ENCODE measurements at places on chromosomes 13 and 19. TPM values are rescaled to one million over a fixed set of nuclear protein-coding genes. Genes with fewer than 3 reads are reported as not detected.

- H3K4me1 ChIP-seq, result no peaks in the 10 kb centered on the region
- H3K27me3 ChIP-seq, result no peaks in the 10 kb centered on the region
- no peaks in the 10 kb centered on the region for H3K36me3 ChIP-seq
- no peak overlapping the region for H3K4me3 ChIP-seq
Observed at GRCh38 chr13:71632721-71633120, 234.3 kb downstream of the DACH1 start.

DNA sequence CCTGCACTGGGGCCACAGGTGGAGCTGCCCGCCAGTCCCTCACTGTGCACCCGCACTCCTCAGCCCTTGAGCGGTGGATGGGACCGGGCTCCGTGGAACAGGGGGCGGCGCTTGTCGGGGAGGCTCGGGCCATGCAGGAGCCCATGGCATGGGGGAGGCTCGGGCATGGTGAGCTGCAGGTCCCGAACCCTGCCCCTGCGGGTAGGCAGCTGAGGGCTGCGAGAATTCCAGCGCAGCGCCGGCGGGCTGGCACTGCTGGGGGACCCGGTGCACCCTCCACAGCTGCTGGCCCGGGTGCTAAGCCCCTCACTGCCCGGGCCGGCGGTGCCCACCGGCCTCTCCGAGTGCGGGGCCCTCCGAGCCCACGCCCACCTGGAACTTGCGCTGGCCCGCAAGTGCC lies 877.5 kb upstream of the PCDH9 start:
- H3K4me3 ChIP-seq, result no peak overlapping the region
- no peaks in the 10 kb centered on the region for H3K36me3 ChIP-seq
- H3K27ac ChIP-seq, result no peak overlapping the region

DNA sequence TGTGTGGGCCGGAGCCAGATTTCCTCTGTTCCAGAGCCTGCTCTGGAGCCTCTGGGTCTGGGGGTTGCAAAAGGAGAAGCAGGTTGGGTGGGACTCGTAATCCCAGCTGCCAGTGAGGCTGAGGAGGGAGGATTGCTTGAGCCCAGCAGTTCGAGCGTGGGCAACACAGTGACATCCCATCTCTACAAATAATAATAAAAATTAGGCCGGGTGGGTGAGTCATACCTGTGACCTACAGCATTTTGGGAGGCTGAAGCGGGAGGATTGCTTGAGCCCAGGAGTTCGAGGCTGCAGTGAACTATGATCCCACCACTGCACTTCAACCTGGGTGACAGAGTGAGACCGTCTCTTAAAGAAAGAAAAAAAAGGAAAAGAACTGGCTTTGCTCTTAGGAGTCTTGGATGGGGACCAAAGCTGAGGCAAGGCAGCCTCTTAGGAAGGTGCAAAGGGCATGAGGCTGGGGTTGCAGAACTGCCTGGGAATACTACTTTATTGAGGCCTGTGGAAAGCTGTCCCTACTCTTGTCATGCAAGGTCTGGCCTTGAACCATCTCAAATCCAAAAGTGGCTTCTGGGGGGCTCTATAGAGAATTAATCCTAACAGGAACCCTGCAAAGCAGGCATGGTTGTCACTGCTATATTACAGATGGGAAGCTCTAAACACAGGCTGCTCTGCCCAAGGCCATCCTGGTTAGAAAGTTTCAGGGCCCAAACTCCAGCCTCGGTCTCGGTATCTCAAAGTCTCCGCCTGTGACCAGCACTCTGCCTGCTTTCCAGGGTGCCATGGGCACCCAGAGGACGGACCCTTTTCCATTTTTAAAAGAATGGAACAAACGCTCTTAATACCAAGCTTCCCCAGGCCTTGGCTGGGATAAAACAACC lies 880 bp upstream of the C19orf12 start:
- H3K36me3 ChIP-seq, result peaks cover 3% of the 10 kb centered on the region
- peaks cover 13% of the 10 kb centered on the region for H3K4me1 ChIP-seq
- no peak for DNase-seq
- H3K27ac ChIP-seq, result peak overlapping the region; percentile 91
- peak overlapping the region; percentile 95 for H3K4me3 ChIP-seq

- DNase-seq, result no peak
- H3K27ac ChIP-seq, result no peak overlapping the region
- no peaks in the 10 kb centered on the region for H3K27me3 ChIP-seq
- no peak overlapping the region for H3K4me3 ChIP-seq
- peaks cover 11% of the 10 kb centered on the region for H3K4me1 ChIP-seq
Observed at GRCh38 chr19:48367855-48368254, 3.7 kb downstream of the SYNGR4 start.

DNA sequence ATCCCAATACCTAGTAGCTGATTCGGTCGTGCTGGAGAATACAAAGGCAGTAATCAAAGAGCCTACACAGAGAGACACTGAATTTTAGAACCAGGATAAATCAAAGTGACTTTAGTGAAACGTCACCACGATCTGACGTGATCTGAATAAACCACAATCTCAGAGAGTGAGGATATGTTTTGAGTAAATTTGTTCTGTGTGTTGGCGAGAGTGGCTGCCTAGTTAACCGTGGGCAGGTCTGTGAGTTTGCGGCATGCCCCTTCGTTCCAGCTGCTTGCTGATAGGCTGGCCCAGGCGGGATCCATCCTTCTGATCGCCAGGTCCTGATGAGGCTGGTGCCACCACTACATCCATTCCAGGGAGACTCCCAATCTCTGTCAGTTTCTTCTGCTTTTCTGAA lies 40.4 kb downstream of the LRCH1 start:
- H3K36me3 ChIP-seq, result no peaks in the 10 kb centered on the region
- no peak overlapping the region for H3K27ac ChIP-seq
- no peak overlapping the region for H3K4me3 ChIP-seq
- no peaks in the 10 kb centered on the region for H3K4me1 ChIP-seq
- no peaks in the 10 kb centered on the region for H3K27me3 ChIP-seq
- DNase-seq, result no peak

GRCh38 chr13:113135281-113135760 lies 12.7 kb downstream of the F10 start:
- no peak for DNase-seq
- no peak overlapping the region for H3K27ac ChIP-seq
- 0 out of 2 replicates have a peak, but pooled peaks cover 13% of the 10 kb centered on the region for H3K27me3 ChIP-seq
- no peaks in the 10 kb centered on the region for H3K4me1 ChIP-seq

DNA sequence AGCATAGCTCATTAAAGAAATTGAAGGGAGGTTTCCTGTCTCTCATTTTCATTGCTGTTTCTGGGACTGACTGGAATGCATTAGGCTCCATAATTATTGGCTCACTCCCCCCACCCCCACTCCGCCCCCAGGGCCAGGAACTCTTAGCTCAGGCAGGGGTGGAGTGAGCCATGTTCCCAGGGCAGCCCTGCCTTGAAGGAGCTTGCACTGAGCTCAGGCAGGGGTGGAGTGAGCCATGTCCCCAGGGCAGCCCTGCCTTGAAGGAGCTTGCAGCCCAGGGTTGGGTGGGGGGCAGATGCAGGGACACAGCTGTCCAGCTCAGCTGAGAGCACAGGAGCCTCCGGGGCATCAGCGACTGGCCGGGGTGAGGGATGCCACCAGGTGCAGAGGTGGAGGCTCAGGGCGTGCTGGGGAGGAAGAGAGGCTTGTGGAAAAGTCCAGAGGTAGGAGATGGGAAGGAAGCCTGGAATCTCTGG lies 39.1 kb upstream of the TFDP1 start:
- H3K36me3 ChIP-seq, result peaks cover 37% of the 10 kb centered on the region
- H3K27ac ChIP-seq, result no peak overlapping the region
- peaks cover 3% of the 10 kb centered on the region for H3K4me1 ChIP-seq
- no peaks in the 10 kb centered on the region for H3K27me3 ChIP-seq
- DNase-seq, result peak; percentile 17

DNA sequence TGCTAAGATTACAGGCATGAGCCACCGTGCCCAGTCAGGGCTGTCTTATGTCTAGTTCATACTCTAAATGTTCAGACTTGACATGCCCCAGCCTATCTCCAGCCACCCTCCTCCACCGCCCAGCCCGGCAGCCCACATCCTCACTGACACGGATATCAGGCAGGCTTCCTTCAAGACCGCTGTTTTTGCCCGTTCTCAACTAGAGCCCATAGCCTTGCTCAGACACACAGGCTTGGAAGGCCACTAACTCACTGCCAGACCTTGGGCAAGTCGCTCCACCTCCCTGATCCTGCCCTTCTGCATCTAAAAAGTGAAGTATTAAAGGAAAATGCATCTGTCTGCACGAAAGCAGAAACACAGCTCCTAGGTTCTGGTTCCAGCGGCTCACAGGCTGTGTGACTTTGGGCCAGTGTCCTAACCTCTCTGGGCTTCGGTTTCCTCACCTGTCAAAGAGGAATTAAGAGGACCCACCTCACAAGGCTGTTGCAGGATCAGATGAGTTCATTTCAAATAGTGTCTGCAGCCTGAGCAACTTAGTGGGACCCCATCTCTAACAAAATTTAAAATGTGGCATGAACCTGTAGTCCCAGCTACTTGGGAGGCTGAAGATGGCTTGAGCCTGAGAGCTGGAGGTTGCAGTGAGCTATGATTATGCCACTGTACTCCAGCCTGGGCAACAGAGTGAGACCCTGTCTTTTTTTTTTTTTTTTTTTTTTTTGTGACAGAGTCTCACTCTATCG lies 14.5 kb upstream of the CERS4 start:
- H3K4me3 ChIP-seq, result no peak overlapping the region
- DNase-seq, result no peak
- H3K27me3 ChIP-seq, result no peaks in the 10 kb centered on the region
- H3K27ac ChIP-seq, result no peak overlapping the region

DNA sequence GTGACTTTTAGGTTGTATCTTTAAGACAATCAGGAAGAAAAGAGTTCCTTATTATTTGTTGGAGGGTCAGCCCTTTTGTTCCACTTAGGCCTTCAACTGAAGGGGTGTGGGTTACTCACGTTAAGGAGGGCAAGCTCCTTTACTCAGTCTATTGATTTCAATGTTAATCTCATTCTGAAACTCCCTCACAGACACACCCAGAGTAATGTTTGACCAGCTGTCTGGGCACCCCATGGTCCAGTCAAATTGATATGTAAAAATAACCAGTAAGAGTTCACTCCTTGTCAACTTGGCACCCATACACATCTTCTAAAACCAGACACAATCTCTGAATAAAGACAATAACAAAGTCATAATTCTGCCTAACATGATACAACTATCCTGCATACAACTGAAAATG lies 292.9 kb downstream of the KLF5 start:
- H3K27ac ChIP-seq, result no peak overlapping the region
- no peaks in the 10 kb centered on the region for H3K27me3 ChIP-seq
- no peak for DNase-seq
- no peaks in the 10 kb centered on the region for H3K4me1 ChIP-seq

DNA sequence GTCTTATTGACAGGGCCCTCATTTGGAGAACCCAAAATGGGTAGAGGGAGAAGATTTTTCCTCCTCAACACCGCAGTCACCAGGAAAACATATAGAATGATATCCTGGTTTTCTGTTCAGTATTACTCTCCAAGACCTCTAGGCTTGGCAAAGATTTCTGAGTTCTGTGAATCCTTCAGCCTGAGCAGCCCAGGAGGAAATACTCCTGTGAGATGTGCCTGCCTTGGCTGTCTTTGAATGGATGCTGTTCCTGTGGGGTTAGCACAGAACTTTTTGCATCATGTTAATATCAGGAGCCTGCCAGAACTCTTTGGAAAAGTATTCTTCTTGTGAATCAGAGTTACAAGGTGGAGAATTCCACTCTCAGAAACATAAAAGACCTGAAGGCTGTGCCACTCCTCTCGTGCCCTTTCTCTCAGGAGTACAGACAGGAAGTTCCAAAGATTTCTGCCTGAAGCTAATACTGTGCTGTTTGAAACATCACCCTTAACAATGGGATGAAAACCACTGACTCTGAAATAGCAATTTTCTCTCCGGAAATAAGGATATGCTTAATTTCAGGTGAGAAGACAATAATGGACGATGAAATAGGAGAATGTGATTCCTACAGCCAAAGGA lies 520.1 kb upstream of the NBEA start:
- no peak overlapping the region for H3K27ac ChIP-seq
- H3K27me3 ChIP-seq, result no peaks in the 10 kb centered on the region
- no peaks in the 10 kb centered on the region for H3K4me1 ChIP-seq
- DNase-seq, result no peak
- H3K36me3 ChIP-seq, result no peaks in the 10 kb centered on the region

DNA sequence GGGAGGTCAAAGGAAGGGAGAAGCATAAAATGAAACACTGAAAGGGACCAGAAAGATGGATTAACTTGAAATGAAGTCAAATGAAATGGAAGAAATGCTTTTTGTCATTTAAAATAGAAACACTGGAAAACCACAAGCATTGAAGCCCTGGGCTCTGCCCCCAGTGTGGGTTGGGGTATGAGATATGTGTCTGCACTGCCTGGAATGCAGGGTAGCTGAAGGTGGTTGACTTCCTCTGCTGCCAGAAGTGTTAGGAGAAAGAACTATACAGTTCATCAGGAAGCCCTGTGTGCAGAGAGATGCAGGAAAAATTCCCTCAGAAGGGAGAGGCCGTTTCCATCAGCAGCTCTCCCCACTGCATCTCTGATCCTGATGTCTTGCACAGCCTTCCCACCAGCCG lies 69.2 kb downstream of the DHRS12 start:
- H3K27me3 ChIP-seq, result no peaks in the 10 kb centered on the region
- H3K36me3 ChIP-seq, result peaks cover 30% of the 10 kb centered on the region
- DNase-seq, result no peak
- H3K27ac ChIP-seq, result no peak overlapping the region
- no peak overlapping the region for H3K4me3 ChIP-seq
- H3K4me1 ChIP-seq, result peaks cover 42% of the 10 kb centered on the region

DNA sequence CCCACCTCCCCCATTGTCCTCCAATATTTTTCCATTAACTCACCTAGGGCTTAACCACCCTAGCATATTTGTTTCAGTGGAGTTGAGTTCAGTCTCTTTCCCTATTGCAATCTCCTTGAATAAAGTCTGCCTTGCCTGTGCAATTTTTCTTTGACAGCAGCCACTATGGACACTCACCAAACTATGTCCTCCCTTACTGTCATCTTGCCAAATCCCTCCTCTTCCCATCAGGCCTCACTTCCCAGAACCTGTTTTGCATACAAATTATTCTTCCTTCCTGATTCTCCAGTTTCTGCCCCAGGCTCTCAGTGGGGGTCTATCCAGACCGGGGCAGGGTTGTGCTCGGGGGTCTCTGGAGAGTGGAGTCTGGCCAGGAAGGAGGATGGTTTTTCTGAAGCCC lies 2.2 kb upstream of the LYPD5 start:
- no peak for DNase-seq

CASP14 gene
- total RNA-seq, result not detected

SIGLEC10 gene
- not detected for total RNA-seq

FCER2 gene
- total RNA-seq, result not detected

EMP3 gene
- 43.8 TPM for total RNA-seq

IGFL3 gene
- total RNA-seq, result not detected

ZNF837 gene
- 2.5 TPM for total RNA-seq
